GM03348 (cell line): ENCODE measurements at places on chromosomes 5 and 9.
A peak's percentile ranks its signal among the peaks of the same experiment; 100 is the strongest.

GRCh38 chr5:36200513-36200912, 41.2 kb downstream of the NADK2 start:
- no peak for DNase-seq

- no peak for DNase-seq
These were observed 187.1 kb upstream of the IER5L start for GRCh38 chr9:129365196-129365595.

DNA sequence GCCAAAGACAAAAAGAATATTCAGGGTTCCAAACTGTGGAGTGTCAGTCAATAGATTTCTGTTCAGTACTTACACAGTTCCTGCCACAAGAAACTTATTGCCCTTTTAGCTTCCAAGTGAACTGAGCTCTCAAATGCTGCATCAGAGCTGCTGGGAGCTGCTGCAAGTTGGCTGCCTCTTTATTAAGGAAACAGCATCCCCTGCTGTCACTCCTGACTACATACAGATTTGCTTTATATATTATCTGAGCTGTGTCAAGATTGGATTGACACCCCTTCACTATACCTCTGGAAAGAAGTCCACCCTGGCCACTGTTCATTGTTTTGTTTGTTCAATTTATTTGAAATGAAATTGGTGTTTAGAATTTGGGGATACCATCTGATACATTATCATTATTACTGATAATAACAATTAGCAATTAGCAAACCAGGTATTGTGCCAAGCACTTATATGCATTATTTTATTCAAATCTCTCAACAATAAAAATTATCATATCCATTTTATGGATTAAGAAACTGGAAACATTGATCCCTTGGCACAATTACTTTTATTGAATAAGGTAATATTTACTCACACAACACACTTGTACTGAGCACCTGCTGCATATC, 16.4 kb upstream of the C5orf58 start:
- peak; percentile 64 for DNase-seq

DNA sequence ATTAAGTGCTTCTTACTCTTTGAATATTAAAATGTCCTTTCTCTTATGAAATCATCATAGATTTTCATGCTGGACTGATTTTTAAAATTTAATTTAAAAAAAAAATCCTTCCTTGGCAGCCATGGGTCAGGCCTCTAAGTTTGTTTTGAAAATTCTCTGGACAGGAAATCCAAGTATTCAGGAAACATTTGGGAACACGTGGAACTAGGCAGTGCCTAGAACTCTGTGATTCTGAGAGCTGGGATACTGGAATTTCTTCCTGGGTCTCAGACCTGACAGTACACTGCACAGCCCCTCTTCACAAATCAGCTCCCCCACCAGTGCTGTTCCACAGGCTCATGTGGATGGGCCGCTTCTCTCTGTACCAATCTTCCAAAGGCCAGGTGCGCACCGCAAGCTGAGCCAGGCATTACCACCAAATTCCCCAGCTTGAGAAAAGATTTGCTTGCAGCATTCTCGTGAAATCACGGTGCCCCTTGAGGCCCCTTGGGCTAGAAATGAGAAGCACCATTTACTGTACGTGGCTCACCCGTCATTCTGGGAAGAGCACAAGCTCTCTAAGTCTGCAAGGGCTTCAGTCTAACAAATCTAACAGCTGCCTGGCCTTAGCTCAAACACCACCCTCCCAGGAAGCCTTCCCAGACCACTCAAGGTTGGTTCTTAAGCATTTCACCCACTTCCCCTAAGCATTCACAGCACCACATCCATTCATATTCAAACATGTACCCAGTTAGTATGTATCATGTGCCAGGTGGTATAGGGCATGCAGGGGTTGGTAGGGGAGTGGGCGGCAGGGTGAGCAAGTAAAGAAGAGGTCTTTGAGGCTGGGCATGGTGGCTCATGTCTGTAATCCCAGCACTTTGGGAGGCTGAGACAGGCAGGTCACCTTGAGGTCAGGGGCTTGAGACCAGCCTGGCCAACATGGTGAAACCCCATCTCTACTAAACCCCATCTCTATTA, 26.5 kb downstream of the B4GALT1 start:
- no peak for DNase-seq

GRCh38 chr5:57503433-57503832, 20.8 kb upstream of the ACTBL2 start:
- DNase-seq, result no peak

- DNase-seq, result peak; percentile 18
These were observed 85.1 kb downstream of the BRINP1 start for GRCh38 chr9:119284118-119284517.

DNA sequence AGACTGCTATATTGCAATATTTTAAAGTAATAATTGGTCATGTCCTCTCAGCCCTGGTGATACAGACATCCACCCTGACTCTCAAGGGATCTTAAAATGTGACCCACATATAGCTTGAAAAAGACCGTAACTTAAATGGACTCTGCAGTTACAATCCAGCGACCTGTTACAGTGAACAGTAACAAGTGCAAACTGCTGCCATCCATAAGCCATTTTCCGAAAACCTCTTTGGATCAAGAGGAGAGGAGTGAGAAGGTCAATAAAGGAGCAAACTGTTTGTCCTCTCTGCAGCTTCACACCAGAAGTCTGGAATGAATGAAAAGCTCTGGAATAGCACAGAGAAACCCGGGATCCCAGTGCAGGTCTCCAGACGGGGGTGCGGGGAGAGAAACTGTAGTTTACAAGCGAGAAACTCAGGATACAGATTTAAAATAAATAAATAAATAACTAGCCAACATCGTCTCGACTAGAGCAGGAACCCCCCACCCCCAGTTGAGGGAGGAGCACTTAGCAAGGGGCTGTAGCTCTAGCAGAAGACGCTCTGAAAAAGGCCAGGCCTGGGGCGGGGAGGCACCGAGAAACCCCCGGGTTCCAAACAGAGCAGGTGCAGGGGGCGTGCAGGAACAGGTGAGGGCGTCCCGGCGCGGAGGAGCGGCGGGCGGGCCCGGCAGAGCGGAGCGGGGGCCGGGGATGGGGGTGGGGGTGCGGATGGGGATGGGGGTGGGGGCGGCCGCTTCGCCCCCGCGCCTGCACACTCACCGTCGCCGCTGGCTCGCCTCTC, 572 bp downstream of the ZDHHC21 start:
- no peak for DNase-seq

DNA sequence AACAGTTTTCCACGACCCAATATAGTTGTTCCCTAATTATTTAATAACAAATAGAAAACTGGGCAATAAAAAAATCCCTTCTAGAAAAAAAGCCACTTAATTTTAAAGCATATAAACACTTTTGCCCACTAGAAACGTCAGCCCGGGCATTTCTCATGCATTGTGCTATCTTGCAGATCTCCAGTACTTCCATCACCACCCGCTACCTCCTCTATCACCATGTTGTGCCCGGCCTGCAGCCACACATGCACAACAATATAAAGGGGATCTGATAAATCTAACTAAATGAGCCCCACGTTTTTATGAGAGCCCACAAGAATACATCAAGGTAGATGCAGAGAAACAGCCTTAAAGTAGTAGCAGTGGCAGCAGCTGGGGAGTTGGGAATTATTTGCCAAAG, 272.7 kb downstream of the MLLT3 start:
- no peak for DNase-seq

DNA sequence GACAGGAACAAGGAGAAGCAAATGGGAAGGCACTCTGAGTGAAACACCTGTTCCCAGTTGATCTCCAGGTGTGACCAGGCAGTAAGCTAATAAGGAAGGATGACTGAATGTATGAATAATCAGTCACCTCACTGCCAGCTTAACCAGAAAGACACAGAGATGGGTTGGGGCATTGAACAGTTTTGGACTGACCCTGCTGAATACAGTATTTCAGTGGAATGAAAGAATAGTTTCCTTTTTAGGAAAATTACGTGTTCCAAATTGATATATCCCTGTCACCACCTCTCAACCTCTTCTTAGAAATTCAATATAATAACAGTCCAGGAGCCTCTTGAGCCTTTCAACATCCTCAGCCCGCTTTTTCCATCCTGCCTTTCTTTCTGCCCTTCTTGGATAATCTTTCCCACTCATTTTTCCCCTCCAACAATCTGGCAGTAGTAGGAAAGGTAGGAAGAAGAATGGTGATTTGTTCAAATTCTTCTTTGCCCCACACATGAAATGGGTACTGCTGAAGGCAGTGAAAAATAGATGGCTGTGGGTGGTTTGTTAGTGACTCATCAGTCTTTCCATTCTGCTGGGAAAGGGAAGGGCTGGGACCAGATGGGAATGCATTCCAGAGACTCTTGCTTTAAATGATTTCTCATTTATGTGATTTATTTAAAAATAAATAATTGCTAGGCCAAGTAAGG, 117.9 kb downstream of the ZSWIM6 start:
- peak; percentile 71 for DNase-seq

GRCh38 chr5:110757118-110757729, 18.4 kb downstream of the SLC25A46 start:
- DNase-seq, result peak; percentile 24

GRCh38 chr9:20032413-20033006, 243.7 kb upstream of the SLC24A2 start:
- no peak for DNase-seq

DNA sequence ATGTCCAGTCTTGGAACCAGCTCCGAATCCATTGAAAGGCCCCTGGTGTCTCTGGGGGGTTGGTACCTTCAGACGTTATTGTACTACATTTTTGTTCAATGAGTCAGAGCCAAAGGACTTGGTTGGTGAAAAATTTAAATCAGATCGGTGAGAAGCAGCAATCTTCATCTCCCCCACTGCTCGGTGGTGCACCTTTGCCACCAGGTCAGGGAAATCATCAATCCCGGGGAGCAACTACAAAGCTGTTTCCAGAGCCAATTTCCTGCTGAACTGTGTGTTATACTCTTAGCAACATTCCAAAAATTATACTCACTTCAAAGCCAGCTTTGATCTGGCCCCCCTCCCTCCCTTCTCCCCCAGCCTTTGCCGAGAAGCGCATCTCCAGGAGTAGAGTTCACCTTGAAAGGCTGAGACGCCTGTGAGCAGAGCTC, 375.2 kb upstream of the WWC1 start:
- no peak for DNase-seq

DNA sequence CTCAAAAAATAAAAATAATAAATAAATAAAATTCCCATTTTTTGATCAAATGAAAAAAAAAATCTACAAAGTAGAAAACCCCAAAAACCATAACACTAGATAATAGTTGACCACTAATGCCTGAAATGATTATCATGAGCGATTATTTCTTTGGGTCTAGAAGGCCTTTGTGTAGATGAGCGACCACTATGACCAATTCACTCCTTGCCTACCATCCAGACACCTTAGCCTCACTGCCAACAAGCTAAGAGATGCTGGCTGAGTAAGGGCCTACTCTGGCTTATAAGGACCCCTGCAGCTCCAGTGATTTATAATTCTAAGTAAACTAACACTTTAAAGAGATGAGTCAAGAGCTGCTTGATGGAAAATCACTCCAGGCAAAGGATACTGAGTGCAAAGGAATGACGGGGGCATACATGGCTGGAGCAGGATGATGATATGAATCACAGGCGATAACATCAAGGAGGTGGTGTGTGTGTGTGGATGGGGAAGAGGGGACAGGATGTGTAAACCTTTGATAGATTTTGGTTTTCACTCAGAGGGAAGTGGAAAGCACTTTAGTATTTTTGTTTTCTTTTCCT, 4.8 kb upstream of the F2RL1 start:
- peak; percentile 70 for DNase-seq

DNA sequence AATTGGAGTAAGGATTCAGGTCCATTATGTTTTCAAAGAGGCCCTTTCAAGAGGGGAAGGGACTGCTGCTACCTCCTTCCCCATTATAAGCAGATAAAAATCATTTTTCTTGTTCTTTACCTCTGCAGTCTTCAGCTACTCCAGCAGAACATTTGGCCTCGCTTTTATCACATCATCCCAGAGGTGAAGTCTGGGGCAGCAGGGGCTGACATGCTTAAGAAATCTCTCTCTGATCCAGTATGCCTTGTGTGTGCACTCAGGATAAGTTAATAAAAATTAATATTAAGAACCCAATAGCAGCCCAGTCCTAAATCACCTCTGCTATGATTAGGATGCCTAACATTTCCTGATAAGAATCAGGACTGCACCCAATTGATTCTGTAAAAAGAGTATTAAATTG, 306.9 kb upstream of the NREP start:
- DNase-seq, result no peak

DNA sequence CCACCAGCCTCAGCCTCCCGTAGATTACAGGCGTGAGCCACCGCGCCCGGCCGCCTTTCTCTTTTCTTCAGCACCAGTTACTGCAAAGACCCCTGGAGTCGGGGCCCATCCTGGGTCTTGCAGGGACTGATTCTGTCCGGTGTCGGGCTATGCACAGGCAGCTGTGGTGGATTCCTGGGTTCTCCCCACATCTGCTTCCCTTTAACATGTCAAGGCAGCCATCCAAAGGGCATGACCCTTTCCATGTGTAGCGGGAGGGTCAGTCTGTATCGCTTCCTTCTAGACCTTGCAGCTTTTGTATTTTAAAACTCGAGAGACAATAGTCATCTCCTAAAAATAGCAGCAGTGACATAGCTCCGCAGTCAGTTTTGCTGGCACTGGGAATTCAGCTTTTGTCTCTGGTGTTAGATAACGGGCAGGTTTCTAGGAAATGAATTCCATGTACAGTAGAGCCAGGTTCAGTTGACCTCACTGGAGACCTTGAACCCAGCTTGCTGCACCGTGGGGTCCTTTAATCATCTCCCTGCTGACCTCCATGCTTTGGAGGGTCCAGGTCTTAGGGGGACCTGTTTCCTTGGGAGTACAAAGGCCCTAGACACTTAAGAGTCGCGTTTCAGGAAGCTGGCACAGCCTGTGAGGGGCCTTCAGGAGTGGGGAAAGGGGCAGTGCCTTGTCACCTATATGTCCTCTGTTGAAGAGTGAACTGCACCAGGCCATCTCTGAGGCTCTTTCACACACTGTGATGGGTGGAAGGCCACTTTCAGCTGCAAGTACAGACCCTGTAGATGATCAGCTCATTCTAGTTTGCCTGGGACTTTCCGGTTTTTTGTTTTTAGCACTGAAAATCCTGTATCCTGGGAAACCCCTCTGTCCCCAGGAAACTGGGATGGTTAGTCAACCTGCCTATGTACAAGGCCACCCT, 13.8 kb downstream of the ANKRD33B start:
- DNase-seq, result peak; percentile 50

DNA sequence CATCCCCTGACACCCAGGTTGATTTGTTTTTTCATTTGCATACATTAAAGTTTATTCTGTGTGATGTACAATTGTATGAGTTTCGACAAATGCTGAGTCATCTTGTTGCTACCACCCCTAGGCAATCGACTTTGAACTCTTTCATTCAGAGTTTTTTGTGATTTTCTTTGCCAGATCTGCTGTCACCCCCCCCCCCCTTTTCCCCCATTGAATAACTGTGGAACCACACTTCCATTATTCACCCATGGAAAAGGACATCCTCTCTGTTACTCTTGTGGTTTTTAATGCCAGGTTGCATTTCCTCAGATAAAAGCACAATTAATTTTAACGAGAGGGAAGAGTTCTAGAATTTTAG, 13.7 kb upstream of the FAM120AOS start:
- DNase-seq, result no peak

GRCh38 chr5:10457682-10458574, 16.2 kb downstream of the ROPN1L start:
- DNase-seq, result peak; percentile 30

GRCh38 chr5:69341520-69342161, 9.0 kb upstream of the CCDC125 start:
- no peak for DNase-seq
